ENCODE measurements at places on chromosomes 3 and 15. TPM values are rescaled to one million over a fixed set of nuclear protein-coding genes. Genes with fewer than 3 reads are reported as not detected.

Gene XCR1
- total RNA-seq: 0.08 TPM

Gene ITIH1
- total RNA-seq: not detected

Gene SAMMSON
- not detected for total RNA-seq

Gene LRRIQ4
- not detected for total RNA-seq

Gene GABRR3
- not detected for total RNA-seq

Gene GNAT1
- not detected for total RNA-seq

Gene IL17RC
- 0.47 TPM for total RNA-seq

Gene ADPGK
- total RNA-seq: 115 TPM

Gene MNS1
- not detected for total RNA-seq

Gene TM4SF1
- not detected for total RNA-seq

Gene ZNF592
- total RNA-seq: 33.8 TPM

Gene ELL3
- total RNA-seq: 0.63 TPM

- DNase-seq: no peak
Observed at GRCh38 chr3:42036483-42036823, 54.7 kb upstream of the TRAK1 start.

DNA sequence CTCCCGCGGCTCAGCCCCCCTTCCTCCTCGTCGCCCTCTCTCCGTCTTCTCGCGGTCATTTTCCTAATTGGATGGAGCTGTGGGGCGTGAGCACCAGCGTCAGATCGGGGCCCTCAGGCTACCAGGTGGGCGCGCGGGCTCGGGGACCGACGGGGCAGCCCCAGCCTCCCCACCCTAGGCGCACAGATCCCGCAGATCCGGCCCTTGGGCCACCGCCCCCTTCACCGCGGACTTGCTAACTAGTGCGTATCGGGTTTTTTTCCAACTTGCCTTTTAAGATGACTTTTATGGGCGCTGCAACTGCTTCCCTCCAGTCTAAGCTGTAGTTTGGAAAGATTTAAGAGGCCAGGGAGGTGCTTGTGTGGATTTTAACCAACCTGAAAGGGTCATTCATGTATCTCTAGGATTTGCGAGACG, 1.3 kb downstream of the ZNF710 start:
- DNase-seq: no peak

- no peak for DNase-seq
Observed at GRCh38 chr15:62112616-62113593, 46.1 kb downstream of the C2CD4A start.

- no peak for DNase-seq
Observed at GRCh38 chr3:168260859-168261258, 165.1 kb upstream of the GOLIM4 start.

- DNase-seq: no peak
Observed at GRCh38 chr3:148881286-148881685, 16.2 kb downstream of the CPA3 start.

DNA sequence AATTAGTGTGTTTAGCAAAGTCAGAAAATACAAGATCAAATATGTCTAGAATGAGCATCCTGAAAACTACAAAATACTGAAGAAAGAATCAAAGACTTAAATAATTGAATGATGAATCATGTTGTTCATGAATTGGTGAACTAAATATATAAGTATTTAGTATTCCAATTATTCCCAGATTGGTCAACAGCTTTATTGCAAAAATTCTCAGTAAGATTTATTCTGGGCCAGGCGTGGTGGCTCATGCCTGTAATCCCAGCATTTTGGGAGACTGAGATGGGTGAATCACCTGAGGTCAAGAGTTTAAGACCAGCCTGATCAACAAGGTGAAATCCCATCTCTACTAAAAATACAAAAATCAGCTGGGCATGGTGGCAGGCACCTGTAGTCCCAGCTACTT, 250.0 kb upstream of the NECTIN3 start:
- no peak for DNase-seq

DNA sequence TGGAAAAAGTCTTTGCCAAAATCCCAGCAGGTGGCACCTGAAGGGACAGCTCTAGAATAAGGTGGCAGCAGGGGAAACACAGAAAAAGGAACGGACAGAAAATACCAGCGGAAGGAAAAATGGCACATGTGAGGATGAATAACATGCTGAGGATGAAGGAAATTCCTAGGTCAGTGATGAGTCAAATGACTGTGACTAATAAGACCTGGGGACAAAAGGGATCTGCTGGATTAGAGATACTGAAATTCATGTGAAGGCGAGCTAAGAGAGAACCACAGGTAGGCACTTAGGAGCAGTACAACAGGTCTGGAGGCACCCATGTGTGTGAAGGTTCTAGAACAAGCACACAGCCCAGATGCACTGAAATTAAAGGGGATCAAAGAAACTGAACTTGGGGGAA, 482.5 kb downstream of the FOXP1 start:
- no peak for DNase-seq

DNA sequence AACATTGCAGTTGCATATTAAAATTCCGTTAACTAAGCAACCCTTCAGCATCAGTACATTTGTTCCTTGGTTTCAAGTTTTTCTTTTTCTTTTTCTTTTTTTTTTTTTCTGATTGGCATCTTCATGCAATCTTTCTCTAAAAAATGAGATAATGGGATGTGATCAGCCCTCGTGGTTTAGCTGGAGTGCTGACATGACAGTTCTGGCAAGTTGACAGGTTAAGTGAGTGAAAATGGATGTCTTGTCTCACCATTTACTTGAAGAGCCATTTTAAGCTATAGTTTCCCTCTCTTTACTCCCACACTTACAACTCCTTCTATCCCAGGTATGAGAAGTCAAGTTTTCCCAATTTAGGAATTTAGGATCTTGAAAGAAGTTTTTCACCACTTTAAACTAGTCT, 495.2 kb downstream of the ROBO2 start:
- DNase-seq: no peak

DNA sequence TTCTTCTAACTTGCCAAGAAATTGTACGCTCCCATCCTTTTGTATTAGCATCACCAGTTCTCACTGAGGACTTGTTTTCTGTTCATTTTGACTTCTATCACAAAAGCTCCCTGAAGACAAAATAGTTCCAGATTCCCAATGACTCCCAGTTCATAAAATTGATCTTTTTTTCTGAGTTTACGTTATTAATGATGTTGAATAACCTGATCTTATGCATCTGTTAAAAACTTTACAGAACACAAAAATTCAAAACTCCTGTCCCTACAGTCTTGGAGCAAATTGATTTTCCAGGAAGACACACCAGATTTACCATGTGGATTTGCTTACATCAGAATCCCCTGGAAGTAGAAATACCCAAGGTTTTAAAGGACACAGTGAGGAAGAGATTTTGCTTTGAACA, 8.3 kb upstream of the KCNMB2 start:
- no peak for DNase-seq

GRCh38 chr15:81411051-81411450, 37.0 kb upstream of the TMC3 start:
- no peak for DNase-seq

DNA sequence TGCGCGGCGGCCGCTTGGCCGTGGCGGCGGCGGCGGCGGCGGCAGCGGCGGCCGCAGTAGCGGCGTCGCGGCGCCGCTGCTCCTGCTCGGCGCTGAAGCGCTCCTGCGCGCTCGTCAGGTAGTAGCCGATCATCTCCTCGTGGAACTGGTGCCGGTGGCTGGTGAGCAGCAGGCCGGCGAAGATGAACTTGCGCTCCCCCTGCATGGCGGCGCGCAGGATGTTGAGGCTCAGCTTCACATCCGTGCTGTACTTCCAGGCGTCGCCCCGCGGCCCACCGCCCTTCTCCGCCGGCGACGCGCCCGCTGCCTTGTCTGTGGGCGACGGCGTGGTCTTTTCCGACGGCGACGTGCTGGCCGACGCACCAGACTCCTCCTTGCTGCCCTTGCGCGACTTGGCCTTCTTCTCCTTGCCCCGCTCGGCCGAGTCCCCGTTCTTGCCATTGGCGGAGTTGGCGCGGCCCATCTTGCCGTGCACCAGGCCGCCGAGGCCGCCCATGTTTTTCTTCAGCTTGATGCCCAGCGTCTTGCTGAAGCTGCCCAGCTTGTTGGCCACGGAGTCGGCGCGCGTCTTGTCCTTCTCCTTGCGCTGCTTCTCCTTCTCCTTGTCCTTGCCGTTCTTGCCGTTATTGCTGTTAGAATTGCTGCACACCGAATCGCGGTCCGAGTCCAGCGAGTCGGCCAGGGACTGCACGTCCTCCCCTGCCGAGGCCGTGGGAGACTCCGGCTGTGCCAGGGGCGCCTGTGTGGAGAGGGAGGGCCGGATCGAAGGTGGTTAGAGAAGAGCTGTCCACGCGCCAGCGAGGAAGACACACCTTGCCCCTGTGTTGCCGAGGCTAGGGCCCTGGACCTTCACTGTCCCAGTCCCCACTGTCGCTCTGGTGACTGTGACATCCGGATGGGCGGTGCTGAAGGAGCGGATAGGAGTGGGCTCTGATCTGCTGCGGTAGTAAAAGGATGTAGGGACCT, 157.6 kb downstream of the KLF13 start:
- DNase-seq: no peak

GRCh38 chr3:119309591-119309990, 15.4 kb downstream of the ARHGAP31 start:
- no peak for DNase-seq

GRCh38 chr3:152339881-152340505, 71.3 kb downstream of the MBNL1 start:
- no peak for DNase-seq

DNA sequence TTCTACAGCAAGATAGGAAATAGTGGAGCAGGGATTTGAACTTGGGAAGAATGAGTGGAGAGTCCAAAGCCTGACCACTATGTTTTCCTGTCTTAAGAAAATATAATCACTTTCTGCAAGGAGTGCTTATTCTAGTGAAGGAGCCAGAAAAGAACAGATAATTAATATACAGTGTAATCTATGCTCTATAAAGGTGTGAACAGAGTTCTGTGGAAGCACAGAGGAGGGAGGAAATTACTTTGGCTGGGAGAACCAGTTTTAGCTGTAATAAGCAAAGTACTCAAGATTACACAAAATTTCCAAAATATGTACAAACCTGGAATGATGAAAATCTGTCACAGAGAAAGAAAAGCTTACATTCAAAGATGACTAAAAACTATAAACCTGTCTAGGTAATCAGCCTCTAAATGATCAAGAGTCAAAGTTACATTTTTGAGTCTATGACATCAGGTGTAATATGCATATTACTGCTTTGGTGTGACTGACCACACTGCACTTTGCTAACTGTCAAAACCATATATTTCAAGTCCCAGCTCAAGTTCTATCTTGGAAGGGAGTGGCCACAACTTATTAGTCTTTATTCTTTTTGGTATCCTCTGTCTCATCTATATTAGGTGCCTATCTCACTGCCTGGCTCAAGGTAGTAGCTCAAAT, 40.7 kb upstream of the MB21D2 start:
- no peak for DNase-seq

DNA sequence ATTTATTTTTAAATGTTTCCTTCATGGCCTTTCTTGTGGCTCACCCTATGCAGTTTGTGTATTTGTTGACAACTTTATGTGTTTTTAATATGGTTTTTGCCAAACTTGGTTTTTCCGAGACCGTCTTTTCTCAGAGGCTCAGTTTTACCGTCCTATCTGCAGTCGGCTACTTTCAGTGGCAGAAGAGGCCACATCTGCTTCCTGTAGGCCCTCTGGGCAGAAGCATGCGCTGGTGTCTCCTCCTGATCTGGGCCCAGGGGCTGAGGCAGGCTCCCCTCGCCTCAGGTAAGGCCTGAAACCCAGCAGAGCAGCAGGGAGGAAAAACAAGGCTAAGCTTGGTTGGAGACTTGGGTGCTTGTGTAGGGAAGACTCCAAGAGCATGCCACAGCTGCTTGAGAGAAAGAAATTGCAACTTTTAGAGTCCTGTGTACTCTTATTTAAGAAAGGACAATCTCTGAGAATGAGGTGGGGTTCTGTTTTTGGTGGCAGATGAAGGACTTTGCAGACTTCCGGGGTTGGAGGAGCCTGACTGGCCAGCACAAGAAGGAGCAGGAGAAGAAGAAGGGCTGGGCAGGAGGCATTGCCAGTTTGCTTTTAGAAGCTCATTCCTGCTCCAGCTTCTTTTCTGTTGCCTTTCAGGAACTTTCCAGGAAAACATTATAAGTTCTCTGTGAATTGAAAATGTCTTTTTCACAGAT, at the start of gene TIGIT:
Gene TIGIT, plus strand, starts transcription at position 191 of the 698 bp plus-strand sequence. Its CDS starts 34 bp downstream, at position 225.
- DNase-seq: no peak

DNA sequence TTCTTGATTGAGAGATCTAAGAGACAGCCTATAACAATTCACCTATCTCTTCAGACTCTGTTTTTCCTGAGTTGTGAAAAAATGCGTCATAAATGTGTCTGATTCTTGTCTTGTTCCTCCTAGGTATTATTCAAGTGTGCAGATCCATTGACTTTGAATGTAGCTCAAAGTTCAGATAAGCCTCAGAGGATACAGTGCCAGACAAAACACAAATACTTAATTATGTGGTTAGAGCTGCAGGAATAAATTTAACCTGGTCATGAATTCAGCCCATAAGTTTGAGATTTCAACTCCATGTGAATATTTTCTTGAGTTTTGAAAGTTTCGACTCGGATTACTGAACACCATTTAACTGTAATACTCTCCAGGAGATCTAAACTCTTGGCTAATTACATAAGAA, 174.0 kb downstream of the ECT2 start:
- no peak for DNase-seq

DNA sequence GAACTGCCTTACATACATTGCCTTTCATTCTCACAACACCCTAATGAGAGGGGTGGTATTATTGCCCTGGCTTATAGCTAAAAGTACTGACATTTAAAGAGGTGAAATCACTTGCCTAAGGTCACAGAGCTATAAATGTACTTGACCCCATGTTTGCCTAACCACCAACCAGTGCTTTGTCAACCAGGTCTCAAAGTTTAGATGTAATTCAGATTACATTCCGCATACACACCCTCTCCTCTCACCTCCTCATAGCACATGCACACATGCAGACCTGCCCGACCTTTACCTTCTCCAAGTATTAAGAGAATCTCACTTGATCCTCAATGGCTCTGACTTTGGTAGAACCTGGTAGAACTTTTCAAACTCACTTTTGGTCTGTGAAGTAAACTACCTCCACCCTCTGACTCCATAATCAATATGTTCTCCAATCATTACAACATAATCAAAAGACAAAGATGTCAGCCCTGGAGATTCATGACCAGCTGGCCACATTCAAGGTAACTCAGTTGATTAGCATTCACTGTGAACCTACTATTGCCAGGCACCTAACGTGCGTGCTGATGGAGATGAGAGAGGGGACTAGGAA, 63.2 kb upstream of the HES1 start:
- DNase-seq: no peak

DNA sequence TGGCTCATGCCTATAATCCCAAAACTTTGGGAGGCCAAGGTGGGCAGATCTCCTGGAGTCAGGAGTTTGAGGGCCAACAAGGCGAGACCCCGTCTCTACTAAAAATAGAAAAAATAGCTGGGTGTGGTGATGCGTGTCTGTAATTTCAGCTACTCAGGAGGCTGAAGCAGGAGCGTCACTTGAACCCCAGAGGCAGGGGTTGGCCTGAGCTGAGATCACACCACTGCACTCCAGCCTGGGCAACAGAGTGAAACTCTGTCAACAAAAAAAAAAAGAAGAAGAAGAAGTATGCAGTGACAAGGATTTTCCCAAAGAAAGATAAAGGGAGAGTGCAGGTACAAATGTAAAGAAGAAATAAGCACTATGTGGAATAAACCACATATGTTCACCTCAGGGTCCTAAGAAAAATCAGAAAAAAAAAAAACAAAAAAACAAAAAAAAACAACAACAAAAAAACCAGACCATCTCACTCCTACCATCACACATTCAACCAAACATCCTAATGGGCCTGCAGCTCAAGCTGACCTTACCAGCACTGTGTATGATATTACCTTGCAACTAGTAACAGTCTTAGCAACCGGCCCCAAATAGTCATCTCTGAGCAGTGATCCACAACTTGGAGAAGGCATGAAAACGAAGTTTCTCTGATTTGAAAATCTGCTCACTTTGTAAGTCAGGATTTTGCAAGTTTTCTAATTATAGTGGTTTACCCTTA, 296.7 kb upstream of the PROK2 start:
- DNase-seq: no peak

- DNase-seq: no peak
Observed at GRCh38 chr15:92614791-92615785, 40.5 kb downstream of the FAM174B start.
